Activated CD4-positive, alpha-beta T cell treated with anti-CD3 and anti-CD28 coated beads, Interleukin-2, Interleukin-6, amounts not matched to agents 100 ng/mL and 50 ng/mL, durations not matched to agents 16 hours and 8 hours (primary cell): ENCODE measurements at places on chromosomes 6 and 20.

DNA sequence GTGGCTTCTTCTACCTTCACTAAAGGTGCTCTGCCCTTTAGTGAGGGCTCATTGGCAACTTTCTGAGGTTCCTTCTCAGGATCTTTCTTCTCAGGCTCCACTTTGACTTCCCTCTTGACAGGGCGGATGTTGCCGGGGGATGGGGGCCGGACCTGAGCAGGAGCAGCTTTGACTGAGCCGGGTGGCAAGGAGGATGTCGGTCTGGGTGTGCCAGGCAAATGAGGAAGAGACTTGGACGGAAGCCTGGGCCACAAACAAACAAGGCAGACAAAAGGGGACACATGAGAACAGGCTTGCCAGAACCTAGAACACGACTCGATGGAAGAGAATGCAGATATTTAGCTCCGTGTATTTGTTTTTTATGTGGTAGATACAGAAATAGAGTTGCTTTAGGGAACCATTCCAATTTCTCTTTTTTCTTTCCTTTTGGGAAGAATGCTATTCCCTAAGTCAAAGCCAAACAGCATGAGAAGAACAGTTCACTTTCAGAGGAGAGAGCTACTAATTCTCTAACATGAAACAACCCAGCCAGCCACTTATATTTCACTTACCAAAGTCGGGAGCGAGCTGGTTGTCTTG, 76.2 kb upstream of the BCLAF1 start:
- DNase-seq, result peak; percentile 22

DNA sequence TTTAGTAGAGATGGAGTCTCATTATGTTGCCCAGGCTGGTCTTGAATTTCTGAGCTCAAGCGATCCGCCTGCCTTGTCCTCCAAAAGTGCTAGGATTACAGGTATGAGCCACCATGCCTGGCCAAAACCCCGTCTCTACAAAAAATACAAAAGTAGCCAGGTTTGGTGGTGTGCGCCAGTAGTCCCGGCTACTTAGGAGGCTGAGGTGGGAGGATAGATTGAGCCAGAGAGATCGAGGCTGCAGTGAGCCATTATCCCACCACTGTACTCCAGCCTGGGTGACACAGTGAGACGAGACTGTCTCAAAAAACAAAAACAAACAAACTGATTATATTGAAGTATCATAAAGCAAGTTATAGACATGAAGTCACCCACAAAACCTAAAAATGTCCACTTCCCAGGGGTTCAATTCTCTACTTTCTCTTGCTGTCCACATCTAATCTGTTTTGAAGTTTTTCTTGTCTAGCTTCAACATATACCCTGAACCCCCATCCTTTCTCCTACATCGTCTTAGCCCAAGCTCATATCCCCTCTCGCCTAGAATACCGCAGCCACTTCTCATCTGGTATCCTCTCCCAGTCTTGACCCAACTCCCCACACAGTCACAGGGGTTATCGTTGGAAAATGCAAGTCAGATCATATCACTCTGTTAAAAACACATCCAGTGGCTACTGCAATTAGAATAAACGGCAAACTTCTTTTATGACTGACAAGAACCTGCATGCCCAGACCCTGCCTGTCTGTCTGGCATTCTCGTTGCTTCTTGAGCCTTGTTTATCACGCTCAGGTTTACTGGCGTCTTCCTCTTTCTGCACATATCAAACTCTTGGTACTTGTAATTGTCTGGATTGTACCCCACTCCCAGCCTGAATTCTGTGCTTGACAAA, 20.1 kb upstream of the NCOA3 start:
- DNase-seq, result no peak

DNA sequence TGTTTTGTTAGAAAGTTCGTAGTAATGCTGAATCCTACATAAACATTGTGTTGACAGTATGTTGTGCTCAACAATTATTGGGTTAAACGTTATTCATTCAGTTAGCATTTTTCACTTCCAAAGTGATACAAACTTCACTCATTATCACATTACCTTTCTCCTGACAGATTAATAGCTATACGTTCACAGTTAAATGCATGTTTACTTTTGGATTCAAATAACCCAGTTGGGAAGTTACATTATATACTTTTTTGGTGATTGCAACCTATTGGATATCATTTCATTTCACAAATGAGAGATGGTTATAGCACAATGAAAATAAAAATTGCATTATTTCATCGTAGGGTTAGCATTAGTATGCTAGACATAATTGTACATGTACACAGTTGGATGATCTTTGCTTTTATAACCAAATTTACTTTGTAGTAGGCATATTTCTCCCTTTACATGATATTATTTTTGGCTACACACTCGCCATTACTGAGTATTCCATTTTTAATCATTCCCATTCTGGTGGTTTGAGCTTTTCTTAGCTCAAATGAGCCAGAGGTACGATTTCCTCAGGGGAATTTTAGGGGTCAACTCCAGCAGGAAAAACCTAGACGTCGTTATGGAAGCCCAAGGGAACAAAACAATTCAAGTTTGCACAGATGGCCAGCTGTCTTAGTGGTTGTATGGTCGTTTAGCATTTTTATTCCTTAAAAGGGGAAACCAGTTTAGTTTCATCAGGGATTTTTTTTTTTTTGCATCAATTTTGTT, 2.1 kb upstream of the HIVEP1 start:
- no peak for DNase-seq

DNA sequence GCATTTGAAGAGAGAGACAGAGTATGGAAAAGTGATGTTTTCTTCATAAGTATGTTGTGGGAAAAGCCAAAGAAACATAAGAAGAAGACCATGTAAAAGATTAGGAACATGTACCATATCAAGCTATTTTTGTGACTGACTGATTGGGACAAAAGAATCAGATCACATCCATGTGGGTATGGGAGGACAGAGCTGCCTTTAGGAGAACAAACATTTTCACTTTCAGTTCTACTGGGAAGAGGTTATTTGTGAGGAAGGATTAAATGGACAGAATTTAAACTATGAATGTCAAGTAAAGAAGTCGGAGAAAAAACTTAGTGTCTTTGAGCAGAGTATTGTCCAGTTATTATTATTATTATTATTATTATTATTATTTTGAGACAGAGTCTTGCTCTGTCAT, 124.4 kb upstream of the HCRTR2 start:
- DNase-seq, result no peak

DNA sequence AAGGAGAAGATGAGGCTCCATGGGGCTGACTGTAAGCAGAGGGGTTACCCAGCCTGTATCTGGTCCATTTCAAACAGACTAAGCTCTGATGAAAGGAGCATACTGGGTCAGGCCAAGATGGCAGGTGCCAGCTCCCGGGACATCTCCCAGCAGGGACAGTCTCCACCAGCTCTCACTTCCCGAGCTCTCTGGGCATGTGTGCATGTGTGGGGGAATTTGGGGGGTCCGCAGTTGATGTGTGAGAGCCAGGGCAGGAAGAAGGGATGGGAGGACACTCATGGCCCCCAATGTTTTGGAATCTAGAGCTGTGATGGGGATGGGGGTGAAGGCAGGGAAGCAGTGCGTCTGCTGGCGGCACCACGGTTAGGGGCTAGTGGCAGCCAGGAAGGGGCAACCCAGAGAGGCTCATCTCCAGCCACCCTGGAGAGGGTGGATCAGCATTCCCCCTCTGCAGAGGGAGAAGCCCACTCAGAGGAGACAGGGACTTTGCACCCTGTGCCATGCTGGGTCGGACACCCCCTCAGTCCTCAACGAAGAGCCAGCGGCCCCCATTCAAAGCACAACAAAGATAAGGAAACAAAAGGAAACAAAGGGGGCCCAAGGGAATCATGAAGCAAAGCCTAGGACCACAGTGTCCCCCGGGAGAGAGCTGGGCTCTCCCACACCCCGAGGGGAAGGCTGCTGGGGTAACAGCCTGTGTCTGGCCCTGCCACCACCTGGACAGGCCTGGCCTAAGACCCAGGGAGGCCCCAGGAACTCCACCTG, 52.4 kb downstream of the DSTN start:
- no peak for DNase-seq

GRCh38 chr20:25281541-25281991, 33.7 kb downstream of the PYGB start:
- DNase-seq, result no peak

DNA sequence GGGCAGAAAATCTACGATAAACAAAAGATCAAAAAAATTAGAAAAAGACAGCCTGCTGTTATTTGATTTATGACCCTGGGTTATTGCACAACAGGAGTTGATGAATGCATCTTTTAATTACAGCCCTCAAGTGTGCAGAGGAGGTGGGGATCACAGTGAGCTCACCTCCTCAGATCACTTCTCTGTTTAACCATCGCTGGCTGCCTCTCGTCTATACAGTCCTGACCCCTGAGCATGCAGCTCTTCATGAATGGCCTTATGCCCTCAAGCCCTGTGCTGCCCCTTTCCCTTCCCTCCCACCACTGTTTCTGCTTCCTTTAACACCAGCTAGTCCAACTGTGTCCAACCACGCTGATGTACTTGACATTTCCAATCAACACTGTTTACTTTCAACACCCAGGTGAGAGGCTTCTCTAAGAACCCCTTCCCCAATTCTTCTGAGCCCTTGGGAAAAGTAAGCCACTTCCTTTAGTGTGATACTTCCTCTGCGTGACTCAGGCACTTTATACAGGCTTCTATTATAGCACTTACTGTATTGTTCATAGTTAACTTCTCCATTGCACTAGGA, 60.6 kb upstream of the RIPOR2 start:
- no peak for DNase-seq

DNA sequence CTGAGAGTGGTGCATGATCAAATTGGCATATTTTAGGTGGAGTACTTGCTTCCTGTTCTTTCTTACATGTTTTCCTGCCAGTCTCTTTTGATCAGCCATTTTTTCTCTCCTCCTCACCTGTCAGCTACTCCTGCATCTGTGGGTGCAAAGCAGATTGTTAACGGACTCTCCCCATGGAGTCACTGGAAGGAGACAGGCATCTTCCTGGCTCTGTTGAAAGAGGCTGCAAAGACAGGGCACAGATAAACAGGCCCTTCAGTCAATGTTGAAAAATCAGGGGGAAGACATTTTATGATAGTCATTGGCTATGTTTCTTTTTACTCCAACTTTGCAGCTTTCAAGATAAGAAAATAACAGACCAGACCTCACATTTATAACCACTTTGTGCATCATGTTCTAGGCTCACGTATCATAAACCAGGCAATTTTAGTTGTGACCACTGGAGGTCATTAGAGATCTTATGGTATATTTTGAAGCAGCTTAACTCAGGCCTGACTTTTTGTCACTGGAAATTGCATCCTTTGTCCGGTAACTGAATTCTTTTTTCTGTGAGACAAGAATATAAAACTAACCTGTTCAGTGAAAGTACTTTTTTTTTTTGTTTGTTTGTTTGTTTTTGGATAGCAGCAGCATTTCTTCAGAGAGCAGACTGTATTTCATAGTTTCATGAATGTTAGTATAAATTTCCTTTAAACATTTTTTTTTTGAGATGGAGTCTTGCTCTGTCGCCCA, 20.1 kb downstream of the ECT2L start:
- DNase-seq, result peak; percentile 70

- DNase-seq, result peak; percentile 58
Observed at GRCh38 chr6:106084106-106084988, 1.8 kb upstream of the PRDM1 start.

- DNase-seq, result no peak
Observed at GRCh38 chr20:49039854-49040253, 6.3 kb upstream of the CSE1L start.

- DNase-seq, result peak; percentile 66
Observed at GRCh38 chr6:166952567-166953486, 3.5 kb downstream of the RNASET2 start.

DNA sequence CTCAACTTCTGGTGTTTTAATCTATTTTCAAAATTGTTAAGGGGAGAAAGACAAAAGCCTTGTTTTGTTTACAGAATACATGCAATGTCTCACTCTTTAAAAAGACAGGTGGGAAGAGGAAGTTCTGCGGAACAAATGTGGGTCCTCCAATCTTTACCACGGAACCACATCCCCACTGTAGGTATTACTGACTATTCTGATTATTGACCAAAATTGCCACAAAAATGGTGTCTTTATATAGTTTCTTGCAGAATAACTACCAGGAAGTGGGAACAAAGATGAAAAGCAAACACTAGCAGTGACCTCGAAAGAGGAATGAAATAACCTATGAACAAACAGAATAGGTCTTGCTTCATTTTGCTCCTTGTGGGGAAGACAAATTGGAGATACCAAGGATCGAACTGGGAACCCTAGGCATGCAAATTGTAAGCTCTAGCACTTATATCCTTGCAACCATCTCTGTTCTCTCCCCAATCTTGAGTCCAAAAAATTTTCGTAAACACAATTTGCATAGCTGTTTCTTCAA, 106.7 kb downstream of the GPX5 start:
- DNase-seq, result no peak

DNA sequence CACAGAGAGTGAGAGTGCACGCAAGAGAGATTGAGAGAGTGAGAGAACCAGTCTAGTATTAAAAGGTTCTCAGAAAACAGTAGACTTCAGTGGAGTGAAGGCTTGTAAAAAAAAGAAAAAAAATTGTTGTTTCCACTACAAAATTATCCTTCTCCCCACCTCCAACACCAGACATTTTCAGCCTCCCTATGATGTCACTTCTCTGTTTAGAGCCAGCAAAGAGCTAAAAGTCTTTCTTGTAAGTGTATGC, 77.8 kb downstream of the BACH2 start:
- no peak for DNase-seq

GRCh38 chr6:112501705-112502104, 154.6 kb downstream of the RFPL4B start:
- no peak for DNase-seq

DNA sequence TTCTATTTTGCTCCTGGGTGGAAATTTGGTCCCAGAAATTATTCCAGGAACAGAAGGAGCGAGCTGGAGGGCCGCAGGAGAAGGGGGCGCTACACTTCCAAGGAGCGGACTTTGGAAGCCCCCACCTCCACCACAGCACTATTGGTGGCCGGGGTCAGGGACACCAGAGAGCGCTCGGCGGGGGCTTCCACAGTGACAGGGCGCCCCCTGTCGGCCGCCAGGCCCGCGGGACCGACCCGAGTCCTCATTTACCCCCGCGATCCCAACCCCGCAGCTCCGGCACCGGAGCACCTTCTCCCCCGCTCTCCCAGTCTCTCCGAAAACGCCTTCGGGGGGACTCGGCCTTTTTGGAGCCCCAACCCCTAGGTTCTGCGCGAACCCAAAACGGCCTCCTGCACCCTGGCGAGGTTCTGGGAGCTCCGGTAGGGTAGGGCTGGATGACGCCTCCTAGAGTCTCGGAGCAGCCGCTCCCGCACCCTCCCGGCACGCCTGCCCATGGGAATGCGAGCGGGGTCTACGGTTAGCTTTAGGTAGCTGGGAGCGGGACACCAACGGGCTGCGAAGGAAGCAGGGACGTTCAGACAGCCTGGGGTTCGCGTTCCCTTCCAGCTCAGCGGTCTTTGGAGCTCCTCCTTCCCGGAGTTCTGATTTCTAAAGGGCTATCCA, 2.4 kb upstream of the FOXA2 start:
- peak; percentile 40 for DNase-seq
